Amygdala (tissue), 56 donors: ENCODE measurements at places on chromosomes 12 and 14.

DNA sequence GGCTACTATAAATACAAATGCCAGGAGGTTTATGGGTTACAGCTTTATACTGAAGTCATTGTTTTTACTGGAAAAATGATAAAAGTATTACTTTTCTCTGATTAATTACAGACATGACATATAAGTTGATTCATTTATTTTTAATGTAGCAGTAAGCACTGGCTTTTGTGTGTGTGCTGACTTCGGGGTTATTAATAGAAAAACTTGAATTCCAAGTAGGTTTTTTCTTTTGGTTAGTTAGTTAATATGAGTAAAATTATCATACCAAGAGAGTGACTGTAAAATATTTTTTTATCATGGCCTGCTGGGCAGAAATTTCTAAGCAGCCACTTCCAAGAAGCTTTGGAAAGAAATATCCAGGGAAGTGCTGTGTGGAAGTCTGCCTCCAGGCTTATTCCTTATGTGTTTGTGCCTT lies 56.4 kb downstream of the IFT81 start:
- DNase-seq = no peak

- DNase-seq = no peak
These were observed 624.2 kb downstream of the BCL11B start for GRCh38 chr14:98647754-98648153.

GRCh38 chr12:10558789-10559188 lies 53.1 kb downstream of the EIF2S3B start:
- no peak for DNase-seq

DNA sequence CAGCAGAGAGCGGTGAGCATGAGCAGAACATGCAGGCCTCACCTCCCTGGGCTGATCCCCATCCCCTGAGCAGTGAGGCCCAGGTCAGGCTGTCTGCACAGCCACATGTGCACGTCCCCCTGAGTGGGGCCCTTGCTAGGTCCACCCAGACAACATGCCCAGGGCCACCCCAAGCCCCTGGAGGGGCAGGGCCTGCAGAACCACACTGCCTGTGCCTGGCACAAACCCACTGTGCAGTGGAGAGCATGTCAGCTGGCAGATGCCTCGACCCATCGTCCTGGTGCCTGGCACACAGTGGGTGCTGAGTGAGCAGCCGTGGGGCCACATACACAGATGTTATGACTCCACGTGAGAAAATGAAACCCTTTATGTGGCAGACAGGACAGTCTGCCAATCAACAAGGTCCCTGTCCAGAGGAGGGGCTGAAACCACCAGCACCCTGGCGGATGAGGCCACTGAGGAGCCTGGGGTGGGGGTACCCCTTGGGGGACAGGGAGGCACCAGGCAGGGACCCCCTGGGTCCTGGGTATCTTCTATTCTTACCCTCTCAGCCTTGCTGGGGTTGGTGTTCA lies 8.3 kb downstream of the ANHX start:
- no peak for DNase-seq

DNA sequence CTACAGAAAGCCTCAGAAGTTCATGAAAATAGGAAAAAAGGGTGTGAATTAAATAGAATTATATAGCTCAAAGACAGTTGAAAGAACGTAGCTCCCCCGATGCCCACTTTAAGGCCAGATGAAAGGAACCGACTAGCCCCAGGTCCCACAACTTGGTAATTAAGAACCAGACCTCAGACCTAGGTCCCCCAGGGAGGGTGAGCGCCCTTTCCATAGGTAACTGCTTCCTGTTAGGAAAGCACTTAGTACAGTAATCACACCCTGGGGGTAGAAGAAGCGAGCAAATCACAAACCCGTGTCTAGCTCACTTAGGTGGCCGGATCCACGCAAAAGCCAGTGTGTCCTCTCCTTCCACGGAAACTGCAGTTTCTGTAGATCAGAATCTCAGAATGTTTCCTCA lies 77.1 kb downstream of the PLXNC1 start:
- DNase-seq = no peak

- DNase-seq = no peak
These were observed 29.2 kb upstream of the DCN start for GRCh38 chr12:91211866-91212265.

GRCh38 chr12:68261896-68262295 lies 8.5 kb upstream of the IL22 start:
- no peak for DNase-seq

DNA sequence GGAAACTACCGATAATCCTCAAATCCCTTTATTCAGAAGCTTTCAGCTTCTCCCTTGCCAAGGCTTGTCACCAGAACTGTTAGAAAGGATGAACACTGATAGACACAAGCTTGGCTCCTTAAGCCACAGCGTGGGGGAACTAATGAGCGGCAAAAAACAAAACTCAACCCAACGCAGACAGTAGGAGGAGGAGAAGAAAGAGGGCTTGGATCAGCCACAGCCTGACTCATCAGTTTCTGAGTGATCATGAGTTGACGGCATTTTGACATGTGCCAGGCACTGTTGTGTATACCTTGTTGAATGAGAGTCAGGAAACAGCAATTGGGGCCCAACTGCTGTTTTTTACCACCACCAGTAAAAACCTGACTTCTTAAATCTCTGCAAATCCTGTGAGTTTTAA lies 23.7 kb downstream of the PLXNC1 start:
- DNase-seq = no peak

DNA sequence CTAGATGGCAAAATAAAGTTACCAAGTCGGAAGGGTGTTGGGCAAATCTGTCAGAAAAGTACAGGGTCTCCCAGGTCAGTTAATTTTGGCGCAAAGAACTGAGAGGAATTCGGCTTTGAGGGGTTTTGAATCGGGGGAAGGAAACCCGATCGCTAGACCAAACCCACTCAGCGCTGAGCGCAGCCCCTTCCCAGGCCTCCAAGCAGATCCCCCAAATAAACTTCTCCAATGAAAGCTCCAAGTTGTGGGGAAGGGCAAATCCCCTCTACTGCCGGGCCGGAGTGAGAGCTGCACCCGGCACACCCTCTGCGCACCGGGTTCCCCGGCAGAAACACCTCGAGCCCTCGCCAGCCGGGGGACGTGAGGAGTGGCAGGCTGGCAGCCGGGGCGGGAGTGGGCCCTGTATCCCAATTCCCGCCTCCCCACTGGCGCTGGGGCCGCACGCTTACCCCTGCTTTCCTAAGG lies 441 bp downstream of the E2F7 start:
- DNase-seq = no peak

DNA sequence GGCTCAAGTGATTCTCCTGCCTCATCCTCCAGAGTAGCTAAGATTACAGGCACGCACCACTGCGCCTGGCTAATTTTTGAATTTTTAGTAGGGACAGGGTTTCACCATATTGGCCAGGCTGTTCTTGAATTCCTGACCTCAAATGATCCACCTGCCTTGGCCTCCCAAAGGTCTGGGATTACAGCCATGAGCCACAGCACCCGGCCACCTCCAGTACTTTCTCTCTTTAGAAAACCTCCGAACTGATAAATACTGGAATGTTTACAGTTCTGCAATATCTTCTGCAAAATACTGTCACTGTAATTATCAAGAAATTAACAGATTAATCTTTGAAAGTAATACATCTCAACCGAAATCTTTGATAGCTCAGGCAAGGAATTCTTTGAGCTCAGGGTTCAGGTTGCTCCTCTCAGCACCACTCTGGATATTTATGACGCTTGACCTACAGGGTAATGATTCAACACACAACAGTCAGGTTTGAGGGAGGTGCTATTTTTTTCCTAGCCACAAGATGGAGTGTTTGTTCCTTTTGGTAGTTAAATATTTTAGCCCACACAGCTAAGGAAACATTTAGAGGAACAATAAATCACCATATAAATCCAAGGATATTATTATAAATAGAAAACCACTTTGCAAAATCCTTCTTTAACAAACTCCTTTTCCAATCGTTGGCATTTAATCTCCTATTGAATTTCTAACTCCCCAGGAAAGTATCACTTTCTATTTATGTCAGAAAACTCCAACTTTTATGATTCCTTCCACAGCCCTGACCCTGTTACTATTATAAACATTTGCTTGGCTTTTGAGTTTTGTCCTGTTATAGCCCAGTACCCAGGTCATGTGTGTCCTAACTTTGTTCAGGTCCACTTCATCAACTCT lies 48.6 kb upstream of the GTF2A1 start:
- no peak for DNase-seq

GRCh38 chr14:60989599-60989998 lies 8.6 kb downstream of the SLC38A6 start:
- DNase-seq = no peak

DNA sequence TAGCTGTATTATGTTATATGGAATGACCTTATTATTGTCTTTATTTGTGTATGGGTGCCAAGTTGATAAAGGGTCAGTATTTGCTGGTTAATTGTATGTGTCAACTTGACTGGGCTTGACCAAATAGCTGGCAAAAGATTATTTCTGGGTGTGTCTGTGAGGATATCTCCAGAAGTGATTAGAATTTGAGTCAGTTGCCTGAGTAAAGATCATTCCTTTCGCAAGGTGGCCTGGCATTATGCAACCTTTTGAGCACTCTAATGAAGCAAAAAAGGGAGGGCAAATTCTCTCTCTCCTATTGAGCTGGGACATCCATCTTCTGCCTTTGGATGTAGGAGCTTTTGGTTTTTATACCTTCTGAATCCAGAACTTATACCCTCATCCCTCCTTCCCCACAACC lies 82.2 kb downstream of the ATXN7L3B start:
- DNase-seq = no peak

- no peak for DNase-seq
These were observed 32.0 kb upstream of the SOCS2 start for GRCh38 chr12:93540466-93540865.

DNA sequence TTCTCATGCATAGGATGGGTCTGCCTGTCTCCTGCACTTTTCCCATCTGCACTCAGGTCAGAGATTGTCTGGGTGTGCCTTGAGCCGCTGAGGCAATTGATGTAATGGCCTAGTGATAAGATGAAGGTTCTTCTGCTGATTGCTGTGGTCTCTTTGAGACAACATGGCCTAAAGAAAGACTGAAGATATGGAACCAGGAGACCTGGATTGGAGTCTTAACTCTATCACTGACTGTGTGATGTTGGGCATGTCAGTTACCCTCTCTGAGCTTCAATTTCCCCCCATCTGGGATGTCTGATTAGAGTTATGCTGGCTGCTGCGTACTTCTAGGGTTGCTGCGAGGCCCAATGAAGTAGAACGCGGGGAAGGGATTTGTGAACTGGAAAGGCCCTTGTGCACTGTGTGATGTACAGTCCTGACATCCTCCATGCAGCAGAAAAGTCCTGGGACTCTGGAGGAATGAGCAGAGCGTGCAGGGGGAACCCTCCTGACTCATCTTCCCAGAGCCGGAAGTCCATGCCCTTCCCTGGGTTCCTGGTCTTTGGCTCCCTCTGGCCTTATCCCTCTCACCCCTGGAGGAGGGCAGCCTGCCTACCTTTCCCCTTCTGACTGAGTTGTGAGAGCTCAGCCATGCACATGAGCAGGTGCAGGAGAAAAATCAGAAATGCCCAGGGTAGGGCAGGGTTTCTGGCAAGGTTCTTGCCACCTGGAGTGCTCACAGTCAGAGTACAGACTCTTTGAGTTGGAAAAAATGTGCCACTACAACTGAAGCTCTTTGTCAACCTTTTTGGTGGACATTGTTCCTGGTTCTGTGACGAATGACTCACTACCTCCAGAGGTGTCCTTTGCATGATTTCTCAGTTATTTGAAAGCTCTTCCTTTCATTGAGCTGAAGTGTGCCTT lies 21.1 kb downstream of the PLEKHD1 start:
- DNase-seq = no peak

DNA sequence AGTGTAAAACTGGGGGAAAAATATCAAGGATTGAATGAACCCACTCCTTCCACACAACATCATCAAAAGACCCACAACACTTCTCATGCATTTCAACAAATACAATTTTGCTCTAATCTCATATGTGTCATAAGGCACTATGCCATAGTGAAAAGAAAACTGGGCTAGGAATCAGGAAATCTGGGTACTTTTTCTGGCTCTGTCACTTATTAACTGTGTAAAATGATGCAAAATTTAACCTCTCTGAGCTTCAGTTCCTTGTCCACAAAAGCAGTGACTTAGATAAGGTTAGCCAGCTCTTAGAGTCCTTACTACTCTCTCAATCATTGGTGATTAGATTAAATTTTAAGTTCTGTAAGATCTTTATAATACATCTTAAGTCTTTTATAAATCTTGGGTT lies 250.5 kb upstream of the SOX5 start:
- DNase-seq = no peak

GRCh38 chr14:23551266-23552028 lies at the start of gene ZFHX2:
TSS of gene ZFHX2 (minus strand) at chr14:23551765. CDS start at chr14:23535325, 16,440 bp downstream.
- peak; percentile 80 for DNase-seq

DNA sequence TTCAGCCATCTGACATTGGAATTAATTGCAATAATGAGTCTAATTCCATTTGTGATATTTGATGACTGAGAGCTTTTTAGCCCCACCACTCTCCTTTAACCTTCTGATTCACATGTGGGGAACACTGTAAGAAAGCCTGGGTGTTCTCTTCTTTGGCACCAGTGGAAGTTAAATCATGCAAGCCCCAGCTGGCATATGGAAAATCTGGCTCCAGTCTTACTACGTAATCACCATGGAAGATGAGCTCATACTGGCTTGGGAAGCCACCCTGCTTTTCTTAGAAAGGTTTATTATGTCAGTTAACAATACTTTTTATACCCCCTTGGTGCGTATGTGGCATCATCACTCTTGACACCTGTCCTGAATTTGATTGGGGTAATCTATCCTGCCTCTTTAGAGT lies 479.3 kb downstream of the SLC16A7 start:
- no peak for DNase-seq

DNA sequence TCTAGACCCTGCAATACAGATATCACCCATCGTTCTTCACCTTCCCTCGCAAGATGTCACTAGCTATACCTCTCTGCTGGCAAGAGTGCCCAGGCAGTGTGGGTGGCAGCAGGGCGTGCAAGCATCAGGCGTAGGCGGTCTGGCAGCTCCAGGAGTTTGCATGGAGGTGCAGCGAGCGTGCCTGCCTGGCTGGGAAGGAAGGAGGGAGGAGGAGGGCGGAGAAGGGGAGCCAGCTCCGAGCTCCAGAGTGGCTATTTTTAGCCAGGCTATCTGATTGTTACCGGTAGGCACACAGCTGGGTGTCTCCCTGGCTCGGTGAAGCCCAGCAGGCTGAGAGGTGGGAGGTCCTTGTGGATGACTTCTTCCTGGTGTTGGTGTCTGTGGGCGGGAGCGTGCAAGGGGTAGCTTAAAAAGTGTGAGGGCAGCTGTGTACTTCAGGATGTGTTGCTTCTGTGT lies 6.2 kb downstream of the FOXJ2 start:
- no peak for DNase-seq

GRCh38 chr12:14416658-14417057 lies 51.2 kb downstream of the ATF7IP start:
- DNase-seq = no peak

GRCh38 chr14:49997991-49998390 lies 105.1 kb downstream of the ARF6 start:
- no peak for DNase-seq

- DNase-seq = no peak
These were observed 85.9 kb downstream of the CRADD start for GRCh38 chr12:93762912-93763553.

GRCh38 chr12:43937947-43938346 lies 102.1 kb downstream of the TMEM117 start:
- no peak for DNase-seq

GRCh38 chr12:46158501-46158900 lies 110.3 kb downstream of the SLC38A1 start:
- DNase-seq = no peak
